ENCODE measurements at places on chromosomes 4 and X. TPM values are rescaled to one million over a fixed set of nuclear protein-coding genes. Genes with fewer than 3 reads are reported as not detected.

Gene SULT1E1
- total RNA-seq, result not detected

Gene VCX
- total RNA-seq, result not detected

Gene UNC5C
- not detected for total RNA-seq

Gene DCLK2
- total RNA-seq, result 0.39 TPM

Gene OTUD6A
- not detected for total RNA-seq

Gene IL21
- total RNA-seq, result not detected

Gene SCML2
- 0.98 TPM for total RNA-seq

Gene C4orf36
- total RNA-seq, result not detected

Gene ESX1
- total RNA-seq, result not detected

Gene NAP1L2
- total RNA-seq, result not detected

Gene SPANXA2
- total RNA-seq, result not detected

Gene MUC7
- not detected for total RNA-seq

Gene SPANXN4
- total RNA-seq, result not detected

Gene CITED1
- total RNA-seq, result not detected

Gene FAM47A
- not detected for total RNA-seq

Gene DLG3
- 23.6 TPM for total RNA-seq

Gene WNK3
- total RNA-seq, result 4.7 TPM

Gene RASL11B
- total RNA-seq, result not detected

Gene ASIC5
- total RNA-seq, result not detected

Gene BEX4
- 22.8 TPM for total RNA-seq

Gene BST1
- 25.1 TPM for total RNA-seq

Gene MAGEA1
- not detected for total RNA-seq

Gene ITIH6
- total RNA-seq, result not detected

Gene NPFFR2
- total RNA-seq, result 0.79 TPM

Gene IL1RAPL2
- total RNA-seq, result 0.39 TPM

Gene PNMA6E
- not detected for total RNA-seq

Gene CYTL1
- total RNA-seq, result not detected

Gene CT45A3
- not detected for total RNA-seq

Gene BCORL1
- 0.65 TPM for total RNA-seq

Gene GLUD2
- total RNA-seq, result 0.54 TPM

Gene TLR1
- 0.98 TPM for total RNA-seq

Gene ERAS
- not detected for total RNA-seq

Gene RAB39B
- under 0.01 TPM for total RNA-seq

Gene PPP4R3C
- total RNA-seq, result not detected

Gene L1CAM
- total RNA-seq, result 0.39 TPM

Gene YIPF7
- total RNA-seq, result not detected

Gene PCDH7
- 111 TPM for total RNA-seq

Gene GATA1
- total RNA-seq, result not detected

Gene PAQR3
- 11.4 TPM for total RNA-seq

Gene PDCL2
- total RNA-seq, result not detected

Gene KLF8
- 22.0 TPM for total RNA-seq

Gene GUCY1A1
- total RNA-seq, result 171 TPM

Gene MPC1L
- not detected for total RNA-seq

Gene MAGEC3
- total RNA-seq, result not detected

Gene TEX13C
- total RNA-seq, result not detected

Gene USP17L27
- total RNA-seq, result not detected

Gene NXF2
- not detected for total RNA-seq

Gene TAF7L
- total RNA-seq, result under 0.01 TPM

Gene CENPE
- 4.2 TPM for total RNA-seq

Gene PPP2R3B
- 14.5 TPM for total RNA-seq

Gene NLGN4X
- under 0.01 TPM for total RNA-seq

Gene OTC
- not detected for total RNA-seq

Gene RAB33A
- total RNA-seq, result 0.33 TPM

Gene FRMD7
- total RNA-seq, result under 0.01 TPM

All from placental epithelial cell (primary cell).